ENCODE measurements at places on chromosomes 4 and X.

GRCh38 chr4:126023896-126024295 is 709.1 kb downstream of the FAT4 start:
- no peak for DNase-seq

- DNase-seq, result no peak
Observed at GRCh38 chr4:88382621-88383020, 4.0 kb downstream of the HERC6 start.

DNA sequence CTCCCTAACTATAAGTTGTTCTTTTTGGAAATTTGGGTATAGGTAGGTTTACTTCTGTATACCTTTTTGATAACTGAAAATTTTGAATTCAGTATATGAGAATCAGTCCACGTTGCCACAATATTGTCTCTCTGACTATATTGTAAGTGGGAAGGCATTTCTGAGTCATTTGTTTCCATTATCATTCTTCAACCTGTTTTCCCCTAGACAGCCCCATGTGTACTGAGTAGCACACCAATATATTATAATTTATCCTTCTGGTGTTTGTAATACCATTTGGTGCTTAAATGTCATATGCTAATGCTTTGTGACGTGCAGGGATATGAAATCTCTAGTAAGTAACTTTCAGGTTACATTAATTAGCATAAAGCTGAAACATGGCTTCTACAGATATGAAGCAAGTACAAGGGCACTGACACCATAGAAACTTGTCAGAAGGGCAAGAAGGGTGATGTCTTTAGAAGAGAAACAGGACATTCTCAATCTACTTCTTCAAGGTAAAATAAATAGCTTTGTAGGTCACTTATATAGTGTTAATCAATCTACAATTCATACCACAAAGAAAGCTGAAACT is 27.7 kb downstream of the PAK3 start:
- no peak for DNase-seq

GRCh38 chr4:94588896-94589693 is 137.4 kb downstream of the PDLIM5 start:
- no peak for DNase-seq

DNA sequence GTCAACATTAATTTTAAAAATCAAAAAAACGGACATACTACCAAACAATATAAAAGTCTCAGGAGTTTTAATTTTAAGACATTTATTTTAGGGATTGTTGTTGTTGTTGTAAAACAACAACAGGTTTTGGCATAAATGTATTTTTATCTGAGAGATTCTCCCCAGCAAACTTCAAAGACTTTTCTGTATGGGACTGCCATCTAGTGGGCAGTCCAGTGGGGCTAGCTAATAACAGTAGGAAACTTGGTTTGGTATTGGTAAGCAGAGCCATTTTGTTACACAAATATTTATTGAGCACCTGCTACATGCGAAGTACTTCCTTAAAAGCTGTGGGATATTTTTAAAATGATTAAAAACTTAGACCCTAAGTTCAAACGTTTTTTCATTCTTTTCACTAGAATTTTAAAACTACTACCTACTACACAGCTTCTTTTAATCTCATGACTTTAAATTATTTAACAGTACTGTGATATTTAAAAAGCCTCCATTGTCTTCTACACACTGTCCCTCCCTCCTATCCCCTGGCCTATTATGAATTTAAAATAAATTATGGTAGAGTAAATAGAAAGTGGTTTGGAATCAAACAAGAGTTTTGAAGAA is 1028.4 kb upstream of the INTU start:
- no peak for DNase-seq

- no peak for DNase-seq
Observed at GRCh38 chr4:113499166-113499565, 262.4 kb downstream of the CAMK2D start.

- DNase-seq, result no peak
Observed at GRCh38 chr4:135508006-135508714, 1306.6 kb upstream of the PABPC4L start.

- no peak for DNase-seq
Observed at GRCh38 chrX:723781-724180, 93.2 kb downstream of the SHOX start.

DNA sequence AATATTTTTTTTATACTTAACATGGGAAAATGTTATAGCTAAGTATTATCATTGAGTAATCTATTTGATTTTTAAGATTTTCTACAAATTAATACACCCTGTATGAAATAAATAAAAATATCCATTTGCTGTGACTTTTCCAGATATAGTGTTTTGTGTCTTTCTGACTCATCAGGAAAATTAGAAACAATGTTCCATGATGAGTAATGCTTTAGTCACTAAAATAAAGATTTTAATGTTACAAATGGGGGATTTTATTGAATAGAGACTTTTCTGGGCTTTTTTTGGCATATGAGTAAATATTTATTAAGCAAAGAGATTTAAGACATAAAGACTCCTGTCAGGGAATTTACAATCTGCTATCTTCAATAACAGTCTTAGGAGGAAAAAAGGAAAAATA is 279.2 kb upstream of the NOCT start:
- no peak for DNase-seq

DNA sequence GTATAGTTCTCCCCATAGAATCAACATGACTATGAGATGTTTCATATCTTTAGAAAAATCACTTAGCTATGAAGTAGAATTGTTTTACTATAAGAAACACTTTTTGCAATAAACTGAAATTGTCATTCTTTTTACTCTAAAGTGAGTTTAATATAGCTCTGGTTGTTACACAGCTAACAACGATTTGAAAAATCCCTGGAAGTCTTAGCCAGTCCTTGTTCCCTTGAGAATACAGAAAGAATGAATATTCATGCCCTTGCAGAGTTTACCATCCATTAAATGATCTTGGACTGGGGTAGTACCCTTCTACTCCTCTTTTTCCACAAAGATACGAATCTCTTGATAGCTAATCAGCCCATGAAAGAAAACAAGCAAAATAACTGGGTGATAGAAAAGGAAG is 141.8 kb downstream of the JADE1 start:
- no peak for DNase-seq

DNA sequence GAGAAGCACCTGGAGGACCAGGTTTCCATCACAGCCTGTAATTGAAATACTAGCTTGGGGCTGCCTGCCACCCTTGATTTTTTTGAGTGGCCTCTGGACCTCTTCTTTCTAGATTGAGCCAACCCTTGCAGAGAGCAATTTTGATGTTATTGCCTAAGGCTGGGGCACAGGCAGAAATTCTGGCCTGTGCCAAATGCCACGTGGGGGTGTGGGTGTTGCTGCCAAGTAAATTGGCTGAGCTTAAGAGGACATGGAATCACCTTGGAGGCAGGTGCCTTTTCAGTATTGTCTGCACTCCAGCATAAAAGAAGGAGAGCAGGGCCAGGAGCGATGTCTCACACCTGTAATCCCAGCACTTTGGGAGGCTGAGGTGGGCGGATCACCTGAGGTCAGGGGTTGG is 286.1 kb upstream of the PRPS2 start:
- no peak for DNase-seq

- DNase-seq, result no peak
Observed at GRCh38 chrX:36116222-36116621, 196.7 kb downstream of the CFAP47 start.

GRCh38 chr4:48008021-48008596 is 8.4 kb downstream of the CNGA1 start:
- no peak for DNase-seq

- no peak for DNase-seq
Observed at GRCh38 chr4:167144605-167145004, 89.7 kb downstream of the SPOCK3 start.

DNA sequence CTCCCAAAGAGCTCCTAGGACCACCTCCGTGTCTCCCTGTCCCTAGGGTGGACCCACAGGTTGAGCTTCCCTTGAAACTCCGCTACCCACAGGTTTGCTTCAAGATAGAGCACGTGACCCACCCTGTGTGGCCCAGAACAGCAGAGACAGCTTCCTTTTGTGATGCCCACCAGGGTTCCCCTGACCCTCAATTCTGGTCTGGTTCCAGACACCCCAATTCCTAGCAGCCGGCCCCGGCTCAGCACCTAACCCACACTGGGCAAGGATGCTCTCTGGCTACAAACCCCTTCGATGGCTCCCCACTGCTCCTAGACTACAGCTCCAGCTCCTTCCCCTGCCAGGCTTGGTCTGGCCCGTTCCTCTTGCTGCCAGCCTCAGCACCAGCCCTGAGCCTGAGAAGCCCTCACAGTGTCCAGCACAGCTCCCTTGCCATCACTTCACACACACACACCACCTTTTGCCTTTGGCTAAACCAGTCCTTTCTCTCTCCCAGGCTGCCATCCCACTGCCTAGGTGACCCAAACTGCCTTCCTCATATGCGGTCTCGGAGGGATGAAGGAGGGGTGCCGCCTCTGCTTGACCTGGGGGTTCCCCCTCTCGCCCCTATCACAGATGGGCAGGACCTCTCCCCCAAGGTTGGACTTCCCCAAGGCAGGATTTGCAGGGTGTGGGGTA is 6.2 kb downstream of the PNCK start:
- no peak for DNase-seq

- no peak for DNase-seq
Observed at GRCh38 chrX:69369999-69370398, 134.1 kb upstream of the NALF2 start.

GRCh38 chr4:151035911-151036310 is 20.8 kb upstream of the LRBA start:
- no peak for DNase-seq

- DNase-seq, result no peak
Observed at GRCh38 chrX:115236560-115236959, 2.7 kb upstream of the LRCH2 start.

GRCh38 chr4:3266076-3266475 is 17.1 kb downstream of the MSANTD1 start:
- no peak for DNase-seq

All from DMS 273 treated with DMSO at 0.1 percent for 48 hours (cell line).